ENCODE measurements at places on chromosomes 1 and 21. TPM values are rescaled to one million over a fixed set of nuclear protein-coding genes. Genes with fewer than 3 reads are reported as not detected.

- H3K27ac ChIP-seq = no peak overlapping the region
- H3K36me3 ChIP-seq = no peaks in the 10 kb centered on the region
- H3K4me1 ChIP-seq = no peaks in the 10 kb centered on the region
- no peaks in the 10 kb centered on the region for H3K27me3 ChIP-seq
Observed at GRCh38 chr1:9785406-9785805, 38.4 kb downstream of the CLSTN1 start.

SLC35F3 gene
- total RNA-seq = 0.89 TPM

- DNase-seq = no peak
- no peaks in the 10 kb centered on the region for H3K4me1 ChIP-seq
- no peaks in the 10 kb centered on the region for H3K27me3 ChIP-seq
- no peak overlapping the region for H3K4me3 ChIP-seq
- no peak overlapping the region for H3K27ac ChIP-seq
- H3K36me3 ChIP-seq = no peaks in the 10 kb centered on the region
Observed at GRCh38 chr1:169697755-169698154, 13.7 kb downstream of the SELL start.

GRCh38 chr1:156852418-156852874, 6.5 kb downstream of the INSRR start:
- H3K27me3 ChIP-seq = no peaks in the 10 kb centered on the region
- peak; percentile 87 for DNase-seq
- no peaks in the 10 kb centered on the region for H3K36me3 ChIP-seq
- no peak overlapping the region for H3K4me3 ChIP-seq
- H3K4me1 ChIP-seq = peaks cover 16% of the 10 kb centered on the region

PCNX2 gene
- 12.1 TPM for total RNA-seq

GRCh38 chr1:63968663-63969440, 195.0 kb downstream of the ROR1 start:
- H3K27ac ChIP-seq = no peak overlapping the region
- no peaks in the 10 kb centered on the region for H3K4me1 ChIP-seq
- H3K27me3 ChIP-seq = no peaks in the 10 kb centered on the region
- DNase-seq = no peak
- H3K4me3 ChIP-seq = no peak overlapping the region

GRCh38 chr1:109783436-109783835, 19.7 kb upstream of the EPS8L3 start:
- no peaks in the 10 kb centered on the region for H3K36me3 ChIP-seq
- H3K27ac ChIP-seq = peak overlapping the region; percentile 69
- no peaks in the 10 kb centered on the region for H3K27me3 ChIP-seq
- DNase-seq = peak; percentile 62
- H3K4me1 ChIP-seq = peaks cover 14% of the 10 kb centered on the region

TEX38 gene
- total RNA-seq = not detected

DNA sequence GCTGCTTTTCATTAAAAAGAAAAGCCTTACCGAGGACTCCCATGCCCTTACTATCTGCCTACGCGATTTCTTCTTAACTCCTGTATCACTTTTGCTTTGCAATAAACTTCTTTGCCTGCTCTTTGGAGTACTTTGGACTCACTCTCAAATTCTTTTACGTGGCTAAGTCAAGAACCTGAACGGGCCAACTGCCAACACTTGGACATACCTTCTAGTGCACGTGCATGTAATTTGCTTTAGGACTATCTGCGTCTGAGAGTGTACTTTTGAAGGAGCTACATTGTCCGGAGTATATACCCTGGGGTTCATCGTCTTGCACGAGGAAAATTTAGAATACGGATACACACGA, 3.6 kb upstream of the OTUD3 start:
- H3K4me1 ChIP-seq = peaks cover 8% of the 10 kb centered on the region
- DNase-seq = peak; percentile 88
- H3K36me3 ChIP-seq = no peaks in the 10 kb centered on the region
- H3K27me3 ChIP-seq = no peaks in the 10 kb centered on the region
- H3K27ac ChIP-seq = peak overlapping the region; percentile 61

ZSWIM5 gene
- total RNA-seq = 6.3 TPM

VSIG8 gene
- not detected for total RNA-seq
